CD4-positive, CD25-positive, alpha-beta regulatory T cell (primary cell): ENCODE measurements at places on chromosomes 13 and 19. TPM values are rescaled to one million over a fixed set of nuclear protein-coding genes. Genes with fewer than 3 reads are reported as not detected.

DNA sequence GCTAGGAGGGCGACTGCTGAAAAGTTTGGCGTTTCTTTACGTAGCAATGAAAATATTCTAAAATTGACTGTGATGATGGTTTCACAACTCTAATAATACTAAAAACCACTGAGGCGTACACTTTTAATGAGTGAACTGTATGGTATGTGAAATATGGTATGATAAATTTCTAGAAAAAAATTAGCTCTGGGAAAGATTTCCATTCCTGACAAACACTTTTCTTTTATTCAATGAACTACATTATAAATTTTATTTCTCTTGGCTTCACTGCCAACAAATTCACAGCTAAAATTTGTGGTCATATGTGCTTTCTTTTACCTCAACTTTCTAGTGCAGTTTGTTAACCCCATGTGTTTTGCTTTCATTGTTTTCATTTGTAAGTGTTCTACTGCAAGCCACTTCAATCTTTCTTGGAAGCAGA lies 11.1 kb downstream of the ZC3H13 start:
- H3K36me3 ChIP-seq, result peaks cover 50% of the 10 kb centered on the region
- no peak overlapping the region for H3K4me3 ChIP-seq
- H3K4me1 ChIP-seq, result peaks cover 2% of the 10 kb centered on the region
- H3K27ac ChIP-seq, result no peak overlapping the region

- H3K4me3 ChIP-seq, result no peak overlapping the region
- no peaks in the 10 kb centered on the region for H3K27me3 ChIP-seq
- DNase-seq, result no peak
- no peak overlapping the region for H3K27ac ChIP-seq
- H3K4me1 ChIP-seq, result peaks cover 13% of the 10 kb centered on the region
- H3K36me3 ChIP-seq, result peaks cover 8% of the 10 kb centered on the region
Measured at GRCh38 chr19:4042731-4043082, 24.0 kb downstream of the ZBTB7A start.

- no peaks in the 10 kb centered on the region for H3K36me3 ChIP-seq
- H3K4me3 ChIP-seq, result no peak overlapping the region
- no peak for DNase-seq
- H3K4me1 ChIP-seq, result no peaks in the 10 kb centered on the region
- H3K27ac ChIP-seq, result no peak overlapping the region
- H3K27me3 ChIP-seq, result no peaks in the 10 kb centered on the region
Measured at GRCh38 chr19:48560095-48560530, 8.1 kb downstream of the SULT2B1 start.

GRCh38 chr13:43278127-43278526 lies 254.7 kb downstream of the DNAJC15 start:
- H3K27ac ChIP-seq, result no peak overlapping the region
- H3K4me1 ChIP-seq, result no peaks in the 10 kb centered on the region
- peaks cover 4% of the 10 kb centered on the region for H3K27me3 ChIP-seq
- DNase-seq, result no peak

DNA sequence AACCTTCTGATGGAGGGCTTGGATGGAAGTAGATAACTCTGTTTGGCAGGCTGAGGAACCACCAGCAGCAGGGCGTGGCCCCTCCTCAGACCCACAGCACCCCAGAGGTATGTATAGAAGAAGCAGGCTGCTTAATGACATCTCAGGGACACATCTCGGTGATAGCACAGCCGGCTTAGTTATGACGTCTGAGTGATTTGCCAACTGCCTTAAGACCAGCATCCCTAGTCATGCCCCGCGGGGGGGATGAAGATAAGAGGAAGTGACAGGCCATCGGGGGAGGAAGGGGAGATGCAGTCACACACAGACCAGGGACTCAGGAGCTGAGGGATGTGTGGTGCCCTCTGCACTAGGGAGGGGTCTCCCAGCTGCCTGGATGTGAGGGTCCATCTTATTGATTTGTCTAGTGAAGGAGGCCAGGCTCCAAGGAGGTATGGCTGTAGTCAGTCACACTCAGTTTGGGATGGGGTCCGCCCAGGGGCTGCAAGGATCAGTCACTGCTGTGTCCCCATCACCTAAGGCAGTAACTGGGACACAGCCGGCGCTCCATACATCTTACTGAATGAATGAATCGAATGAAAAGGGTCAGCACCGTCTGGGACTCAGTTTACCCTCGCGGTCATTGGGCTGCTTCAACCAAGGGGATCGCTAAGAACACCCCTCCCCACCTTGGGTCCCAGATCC lies 19.2 kb upstream of the ERCC1 start:
- H3K27me3 ChIP-seq, result no peaks in the 10 kb centered on the region
- H3K4me1 ChIP-seq, result peaks cover 40% of the 10 kb centered on the region
- H3K27ac ChIP-seq, result peak overlapping the region; percentile 81
- H3K36me3 ChIP-seq, result no peaks in the 10 kb centered on the region
- peak; percentile 33 for DNase-seq

- H3K27ac ChIP-seq, result no peak overlapping the region
- no peaks in the 10 kb centered on the region for H3K36me3 ChIP-seq
- H3K4me3 ChIP-seq, result no peak overlapping the region
- no peaks in the 10 kb centered on the region for H3K4me1 ChIP-seq
Measured at GRCh38 chr13:85638815-85639393, 160.3 kb downstream of the SLITRK6 start.

- no peak overlapping the region for H3K27ac ChIP-seq
- no peak for DNase-seq
- H3K4me1 ChIP-seq, result no peaks in the 10 kb centered on the region
- H3K4me3 ChIP-seq, result no peak overlapping the region
- no peaks in the 10 kb centered on the region for H3K36me3 ChIP-seq
Measured at GRCh38 chr19:2528675-2529101, 52.8 kb downstream of the GADD45B start.

DNA sequence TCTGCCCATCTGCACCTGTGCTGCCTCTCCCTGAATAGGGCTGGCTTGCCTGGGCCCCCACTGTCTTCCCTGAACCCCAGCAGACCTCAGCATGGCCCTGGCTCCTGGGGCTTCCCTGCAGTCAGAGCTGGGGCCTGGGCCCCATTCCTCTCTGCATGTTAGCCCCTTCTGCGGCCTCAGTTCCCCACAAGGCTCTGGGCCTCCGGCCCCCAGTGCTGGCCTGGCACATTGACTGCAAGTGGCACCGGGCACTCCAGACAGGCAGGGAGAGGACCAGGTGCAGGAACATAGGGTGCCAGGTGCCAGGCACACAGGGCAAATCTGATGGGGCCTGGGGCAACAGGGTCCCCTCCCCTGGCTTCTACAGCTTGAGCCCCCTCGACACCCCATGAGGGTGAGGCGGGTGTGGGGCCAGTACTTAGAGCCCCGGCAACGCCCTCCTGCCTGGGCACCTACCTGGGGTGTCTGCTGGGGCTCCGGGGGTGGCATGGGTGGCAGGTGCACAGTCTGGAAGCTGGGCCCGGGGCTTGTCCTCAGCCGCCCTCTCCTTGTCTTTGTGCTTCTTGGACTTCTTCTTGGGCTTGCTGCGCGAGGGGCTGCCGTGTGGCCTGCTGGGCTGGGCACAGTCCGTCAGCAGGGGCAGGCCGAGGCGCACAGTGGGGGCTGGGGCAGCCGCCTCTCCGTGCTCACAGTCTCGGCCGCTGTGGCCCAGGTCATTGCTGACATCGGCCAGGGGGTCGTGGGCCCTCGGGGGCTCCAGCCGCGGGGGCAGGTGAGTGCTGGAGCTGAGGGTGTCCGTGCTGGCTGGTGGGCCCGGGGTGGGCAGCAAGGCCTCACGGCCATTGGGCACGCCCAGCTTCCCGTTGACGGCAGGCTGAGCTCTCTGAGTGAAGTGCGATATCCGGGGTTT lies 12.3 kb upstream of the ISYNA1 start:
- no peaks in the 10 kb centered on the region for H3K27me3 ChIP-seq
- peaks cover 36% of the 10 kb centered on the region for H3K36me3 ChIP-seq
- H3K27ac ChIP-seq, result no peak overlapping the region
- no peaks in the 10 kb centered on the region for H3K4me1 ChIP-seq

DNA sequence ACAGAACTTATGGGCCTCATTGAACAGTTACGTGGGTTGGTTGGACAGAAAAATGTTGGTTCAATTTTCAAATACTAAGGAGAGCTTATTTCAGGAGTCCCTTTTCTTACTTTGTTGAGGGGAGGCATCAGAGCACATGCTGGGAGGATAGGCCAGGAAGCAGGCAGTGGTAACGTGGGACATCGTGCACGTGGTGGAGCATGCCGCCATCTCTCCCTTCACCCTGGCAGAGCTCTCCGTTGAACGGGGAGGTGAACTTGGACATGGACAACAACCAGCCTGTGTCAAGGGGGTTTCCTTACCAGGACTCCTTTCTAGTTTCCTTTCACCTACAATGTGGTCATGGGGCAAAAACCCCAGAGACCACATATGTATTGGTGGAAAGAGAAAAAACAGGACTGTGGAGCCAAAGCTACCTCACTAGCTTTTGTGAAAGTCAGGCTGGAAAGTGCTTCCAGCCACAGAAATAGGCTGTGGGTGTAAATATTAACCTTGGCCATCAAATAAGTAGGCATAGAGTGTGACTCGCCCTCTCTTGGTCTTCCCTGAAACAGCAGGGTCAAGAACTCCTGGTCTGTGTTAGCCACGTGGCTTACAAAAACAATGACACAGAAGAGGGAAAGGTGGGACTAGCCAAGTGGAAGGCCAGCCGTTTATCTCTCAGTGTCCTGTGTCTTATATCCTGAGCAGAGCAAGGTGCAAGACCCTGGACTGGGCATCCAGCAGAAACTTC lies 14.4 kb downstream of the MICOS13 start:
- H3K27me3 ChIP-seq, result no peaks in the 10 kb centered on the region
- H3K27ac ChIP-seq, result no peak overlapping the region
- peaks cover 85% of the 10 kb centered on the region for H3K36me3 ChIP-seq

DNA sequence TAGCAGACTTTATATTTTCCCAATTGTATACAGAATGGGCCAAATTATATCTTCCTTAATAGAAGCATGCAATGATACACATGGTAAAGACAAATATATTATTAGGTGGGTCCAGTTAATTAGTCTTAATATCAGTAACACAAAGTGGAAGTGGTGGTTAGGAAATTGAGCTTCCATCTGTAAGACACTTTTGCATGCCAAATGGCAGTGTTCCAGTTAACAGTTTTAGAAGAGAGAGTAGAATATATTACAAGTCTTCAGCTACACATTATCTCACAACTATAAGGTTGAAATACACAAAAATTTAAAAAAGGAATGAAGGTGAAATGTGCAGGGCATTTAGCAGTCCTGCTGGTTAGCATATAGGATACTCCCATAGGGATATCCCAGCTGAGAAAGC lies 536.5 kb downstream of the PCDH9 start:
- H3K4me1 ChIP-seq, result no peaks in the 10 kb centered on the region
- no peak for DNase-seq
- no peak overlapping the region for H3K27ac ChIP-seq
- H3K27me3 ChIP-seq, result no peaks in the 10 kb centered on the region
- H3K36me3 ChIP-seq, result no peaks in the 10 kb centered on the region

- H3K36me3 ChIP-seq, result no peaks in the 10 kb centered on the region
- no peak overlapping the region for H3K27ac ChIP-seq
- no peaks in the 10 kb centered on the region for H3K27me3 ChIP-seq
Measured at GRCh38 chr19:32168111-32168510, 177.3 kb upstream of the ZNF507 start.

GRCh38 chr13:113445791-113446487 lies 7.3 kb downstream of the ADPRHL1 start:
- no peak for DNase-seq
- H3K27ac ChIP-seq, result no peak overlapping the region
- H3K36me3 ChIP-seq, result no peaks in the 10 kb centered on the region
- no peak overlapping the region for H3K4me3 ChIP-seq

DNA sequence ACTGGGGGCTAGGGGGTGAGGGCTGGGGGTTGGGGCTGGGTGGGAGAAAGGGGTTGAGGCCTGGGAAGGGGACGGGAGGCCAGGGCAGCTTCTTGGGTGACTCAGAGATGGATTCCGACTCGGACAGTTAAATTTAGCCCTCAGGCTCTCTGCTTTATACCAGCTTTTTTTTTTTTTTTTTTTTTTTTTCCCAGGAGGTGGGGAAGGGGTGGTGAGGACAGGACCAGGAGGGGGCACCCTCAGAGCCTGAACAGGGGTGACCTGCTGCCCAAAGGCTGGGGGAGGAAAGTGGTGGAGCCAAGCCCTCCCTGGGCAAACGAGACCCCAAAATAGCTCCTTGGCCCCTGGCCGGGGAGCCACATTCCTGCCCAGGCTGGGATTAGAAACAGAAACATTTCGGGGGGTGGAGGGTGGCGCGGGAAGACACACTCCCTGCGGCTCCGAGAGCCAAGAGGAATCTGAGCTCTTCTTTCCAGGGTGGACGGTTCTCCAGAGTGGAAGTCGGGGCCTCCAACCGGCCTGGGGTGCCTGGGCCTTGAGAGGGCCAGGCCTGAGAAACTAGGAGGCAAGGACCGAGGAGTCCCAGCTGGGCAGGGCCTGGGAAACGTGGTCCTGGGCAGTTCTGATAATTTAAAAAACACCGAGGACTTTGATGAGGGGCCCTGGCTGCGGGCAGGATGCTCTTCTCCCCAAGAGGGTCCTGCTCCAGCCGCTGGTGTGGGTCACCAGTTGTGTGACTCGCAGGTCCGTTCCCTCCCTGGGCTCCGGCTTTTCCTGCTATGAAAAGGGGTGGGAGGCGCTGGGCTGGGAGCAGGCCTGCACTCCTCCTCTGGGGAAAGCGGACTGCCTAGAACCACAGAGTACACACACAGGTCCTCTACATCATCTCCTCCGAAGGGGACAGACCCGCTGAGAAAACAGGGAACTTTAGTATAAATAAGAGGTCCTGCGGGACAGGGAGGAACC lies 813 bp upstream of the DMPK start:
- DNase-seq, result no peak
- no peak overlapping the region for H3K4me3 ChIP-seq
- peaks cover 13% of the 10 kb centered on the region for H3K36me3 ChIP-seq
- H3K27ac ChIP-seq, result no peak overlapping the region
- peaks cover 18% of the 10 kb centered on the region for H3K4me1 ChIP-seq
- H3K27me3 ChIP-seq, result no peaks in the 10 kb centered on the region

DNA sequence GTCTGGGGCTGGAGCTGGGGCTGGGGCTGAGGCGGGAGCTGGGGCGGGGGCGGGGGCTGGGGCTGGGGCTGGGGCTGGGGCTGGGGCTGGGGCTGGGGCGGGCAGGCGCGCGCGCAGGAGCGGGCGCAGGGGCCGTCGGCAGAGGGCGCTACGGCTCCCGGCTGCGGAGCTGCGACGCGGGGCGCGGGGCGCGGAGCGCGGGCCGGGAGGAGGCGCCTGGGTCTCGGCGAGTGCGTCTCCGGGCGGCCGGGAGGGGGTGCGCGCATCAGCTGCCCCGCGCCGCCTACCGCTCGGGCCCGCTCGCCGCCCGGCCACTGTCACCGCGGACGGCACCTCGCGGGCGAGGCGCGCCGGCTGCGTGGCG lies 422 bp upstream of the MTUS2 start:
- no peaks in the 10 kb centered on the region for H3K36me3 ChIP-seq
- H3K4me1 ChIP-seq, result peaks cover 4% of the 10 kb centered on the region
- peaks cover 24% of the 10 kb centered on the region for H3K27me3 ChIP-seq
- no peak for DNase-seq
- no peak overlapping the region for H3K27ac ChIP-seq

- no peaks in the 10 kb centered on the region for H3K4me1 ChIP-seq
- H3K27me3 ChIP-seq, result no peaks in the 10 kb centered on the region
- H3K27ac ChIP-seq, result no peak overlapping the region
- DNase-seq, result no peak
- no peak overlapping the region for H3K4me3 ChIP-seq
Measured at GRCh38 chr19:42410371-42410770, 16.8 kb downstream of the LIPE start.

- no peak for DNase-seq
- no peaks in the 10 kb centered on the region for H3K27me3 ChIP-seq
- H3K36me3 ChIP-seq, result peaks cover 32% of the 10 kb centered on the region
Measured at GRCh38 chr19:45517238-45517637, 10.0 kb downstream of the VASP start.

Gene ZNF329
- 4.1 TPM for polyA plus RNA-seq

Gene CA11
- 4.1 TPM for polyA plus RNA-seq

Gene COL5A3
- not detected for polyA plus RNA-seq

Gene TUBB4A
- polyA plus RNA-seq, result not detected

Gene FCGBP
- 0.06 TPM for polyA plus RNA-seq

Gene FOSB
- 5.2 TPM for polyA plus RNA-seq

Gene ZNF823
- 1.9 TPM for polyA plus RNA-seq

Gene C19orf33
- polyA plus RNA-seq, result not detected

Gene IGSF23
- polyA plus RNA-seq, result not detected

Gene MYH14
- not detected for polyA plus RNA-seq

Gene EMP3
- polyA plus RNA-seq, result 875 TPM

Gene FGF9
- polyA plus RNA-seq, result 0.86 TPM
